ENCODE measurements at places on chromosomes 4 and X. TPM values are rescaled to one million over a fixed set of nuclear protein-coding genes. Genes with fewer than 3 reads are reported as not detected.

NR3C2 gene
- 21.3 TPM for total RNA-seq

DNA sequence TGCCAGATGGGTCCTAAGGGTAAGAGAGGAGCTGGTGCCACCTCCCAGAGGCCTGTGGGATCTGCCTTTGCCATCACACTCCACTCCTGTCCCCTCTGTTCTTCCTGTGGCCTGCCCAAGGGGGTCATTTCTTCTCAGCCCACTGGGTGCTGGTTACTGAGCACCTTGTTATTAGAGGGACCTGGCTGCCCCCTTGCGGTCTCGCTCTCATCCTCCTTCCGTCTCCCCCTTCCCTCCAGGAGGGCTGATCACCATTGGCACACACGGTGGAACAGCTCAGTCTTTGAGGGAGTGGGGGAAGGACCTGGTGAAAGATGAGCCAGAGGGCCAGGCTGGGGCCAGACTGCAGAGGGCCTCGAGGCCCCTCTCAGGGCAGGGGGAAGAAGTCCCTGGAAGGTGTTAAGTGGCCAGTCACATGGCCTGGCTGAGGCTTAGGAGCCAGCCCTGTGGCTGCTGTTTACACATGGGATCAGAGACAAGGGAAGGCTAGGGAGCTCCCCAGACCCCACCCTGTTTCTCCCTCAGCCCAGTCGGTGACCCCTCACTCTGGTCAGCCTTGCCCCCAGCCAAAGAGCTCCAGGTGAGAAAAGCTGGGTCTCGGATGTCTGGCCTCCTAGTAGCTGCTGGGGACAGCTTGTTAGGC, 68.1 kb downstream of the MTMR1 start:
- no peak for DNase-seq

HDX gene
- total RNA-seq, result 2.6 TPM

- DNase-seq, result peak; percentile 60
Measured at GRCh38 chr4:53706422-53707032, 115.2 kb upstream of the LNX1 start.

DNA sequence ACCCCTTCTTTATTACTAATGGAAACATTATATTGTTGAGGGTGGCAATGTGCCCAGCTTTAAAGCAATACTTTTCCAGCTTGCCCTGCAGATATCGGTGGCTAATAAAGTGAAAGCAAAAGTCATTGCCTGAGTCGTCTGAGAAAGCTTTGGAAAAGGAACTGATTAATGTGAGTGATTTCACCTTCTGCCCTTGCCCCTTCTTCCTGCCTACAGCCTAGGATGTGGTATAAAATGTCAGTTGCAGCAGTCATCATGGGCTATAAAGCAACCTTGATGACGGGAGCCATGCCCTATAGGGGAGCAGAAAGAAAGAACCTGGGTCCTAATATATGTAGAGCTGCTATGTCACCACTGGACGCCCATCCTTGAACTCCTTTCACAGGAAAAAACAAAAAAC, 132.4 kb upstream of the USP9X start:
- DNase-seq, result peak; percentile 17

PALLD gene
- not detected for total RNA-seq

- no peak for DNase-seq
Measured at GRCh38 chr4:141962486-141962885, 326.1 kb downstream of the IL15 start.

FAT1 gene
- 0.07 TPM for total RNA-seq

GRCh38 chr4:94126669-94127068, 81.0 kb upstream of the SMARCAD1 start:
- no peak for DNase-seq

GDI1 gene
- total RNA-seq, result 194 TPM

HPGD gene
- total RNA-seq, result not detected

GRCh38 chrX:124280294-124280902, 52.1 kb upstream of the TEX13D start:
- DNase-seq, result no peak

- no peak for DNase-seq
Measured at GRCh38 chr4:118175506-118175905, 141.2 kb downstream of the NDST3 start.

TRIM60 gene
- not detected for total RNA-seq

GRCh38 chr4:174420316-174420715, 102.0 kb downstream of the HPGD start:
- DNase-seq, result no peak

- no peak for DNase-seq
Measured at GRCh38 chr4:60885011-60885410, 315.1 kb upstream of the ADGRL3 start.

DNA sequence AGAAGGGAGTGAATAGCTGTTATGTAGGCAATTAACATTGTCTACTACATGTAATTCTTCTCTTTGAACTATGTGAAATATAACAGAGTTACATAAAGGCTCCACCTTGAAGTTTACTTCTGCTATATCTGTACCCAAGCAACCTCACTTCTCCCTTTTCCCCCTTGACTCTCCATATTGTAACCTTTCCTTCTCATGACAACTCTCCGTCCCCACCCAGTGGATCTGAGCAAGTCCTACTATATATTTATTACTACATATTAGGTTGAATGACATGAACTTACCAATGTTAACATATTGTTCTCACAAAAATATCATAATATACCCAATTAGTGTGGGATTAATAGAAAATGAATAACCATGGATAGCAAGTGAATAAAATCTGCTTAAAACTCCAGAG, 93.2 kb upstream of the ATP8A1 start:
- peak; percentile 60 for DNase-seq

DNA sequence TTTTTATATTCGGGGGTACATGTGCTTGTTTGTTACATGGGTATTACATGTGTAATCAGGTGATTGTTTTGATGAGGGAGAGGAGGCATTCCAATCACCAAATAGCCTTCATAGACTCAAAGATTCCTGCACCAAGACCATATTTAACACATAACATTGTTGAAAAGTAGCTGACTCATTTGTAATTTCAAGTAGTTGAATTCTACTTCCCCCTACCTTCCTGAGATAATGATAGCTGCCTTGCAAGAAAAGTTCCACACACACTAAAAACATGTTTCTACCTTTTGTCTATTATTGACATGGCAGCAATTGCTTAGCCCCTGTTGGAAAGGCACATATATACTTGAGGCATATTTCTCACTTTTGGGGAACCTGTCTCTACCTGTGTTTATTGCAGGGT, 16.1 kb downstream of the PGAM4 start:
- DNase-seq, result no peak

CLTRN gene
- total RNA-seq, result 0.24 TPM

PPP4R3C gene
- not detected for total RNA-seq

DNA sequence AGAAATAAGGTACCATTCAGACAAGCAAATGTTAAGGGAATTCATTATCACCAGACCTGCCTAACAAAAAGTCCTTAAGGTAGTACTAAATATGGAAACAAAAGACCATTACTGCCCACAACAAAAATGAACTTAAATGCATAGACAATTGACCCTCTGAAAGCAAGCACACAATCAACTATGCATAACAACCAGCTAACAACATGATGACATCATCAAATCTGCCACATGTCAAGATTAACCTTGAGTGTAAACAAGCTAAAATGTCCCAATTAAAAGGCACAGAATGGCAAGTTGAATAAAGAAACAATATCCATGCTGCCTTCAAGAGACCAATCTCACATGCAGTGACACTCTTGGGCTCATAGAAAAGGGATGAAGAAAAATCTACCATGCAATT, 160.7 kb upstream of the CPXCR1 start:
- no peak for DNase-seq

DNA sequence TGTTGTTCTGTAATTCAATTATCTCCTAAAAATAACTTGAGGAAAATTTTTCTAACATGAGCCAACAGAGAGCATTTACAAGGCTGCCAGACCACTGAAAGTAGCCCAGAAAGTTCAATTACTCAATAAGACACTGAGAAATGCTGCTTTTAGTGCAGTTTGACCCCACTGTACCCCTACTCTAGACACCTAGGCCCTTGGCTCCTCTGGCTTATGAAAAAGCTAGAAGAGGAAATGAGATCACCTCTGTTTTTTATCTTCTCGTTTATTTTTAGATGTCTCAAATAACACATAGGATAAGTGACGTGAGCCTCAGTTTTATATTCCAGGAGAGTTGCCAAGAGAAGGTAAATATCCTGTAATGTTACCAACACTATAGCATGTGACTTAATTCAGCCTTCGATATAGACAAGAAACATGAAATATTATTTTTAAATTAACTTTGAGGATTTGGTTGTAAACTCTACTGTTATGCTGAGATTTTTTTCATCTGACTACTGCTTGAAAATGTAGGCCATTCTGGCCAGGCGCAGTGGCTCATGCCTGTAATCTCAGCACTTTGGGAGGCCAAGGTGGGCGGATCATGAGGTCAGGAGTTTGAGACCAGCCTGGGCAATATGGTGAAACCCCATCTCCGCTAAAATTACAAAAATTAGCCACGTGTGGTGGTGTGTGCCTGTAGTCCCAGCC, 24.4 kb downstream of the TNIP3 start:
- DNase-seq, result no peak

GRCh38 chr4:101155945-101156344, 191.4 kb downstream of the PPP3CA start:
- no peak for DNase-seq

TLR3 gene
- 0.10 TPM for total RNA-seq

DNA sequence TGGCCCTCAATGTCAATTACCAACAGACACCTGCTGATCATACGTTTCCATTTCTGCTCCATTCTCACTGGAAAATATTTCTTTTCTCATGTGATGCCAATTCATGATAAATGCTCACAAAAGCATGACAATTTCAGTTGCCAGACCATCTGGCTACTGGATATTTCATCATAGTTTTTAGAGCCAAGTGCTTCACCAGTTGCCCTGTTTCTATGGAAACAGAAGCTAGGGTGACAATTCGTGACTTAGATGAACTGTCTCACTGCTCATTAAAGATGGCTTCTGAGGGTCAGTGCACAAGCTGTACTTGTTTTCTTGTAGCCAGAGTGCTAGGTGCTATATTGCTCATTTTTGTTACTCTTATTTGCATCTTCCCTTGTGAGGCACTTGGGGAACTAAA, 184.9 kb downstream of the COMMD8 start:
- no peak for DNase-seq

DNA sequence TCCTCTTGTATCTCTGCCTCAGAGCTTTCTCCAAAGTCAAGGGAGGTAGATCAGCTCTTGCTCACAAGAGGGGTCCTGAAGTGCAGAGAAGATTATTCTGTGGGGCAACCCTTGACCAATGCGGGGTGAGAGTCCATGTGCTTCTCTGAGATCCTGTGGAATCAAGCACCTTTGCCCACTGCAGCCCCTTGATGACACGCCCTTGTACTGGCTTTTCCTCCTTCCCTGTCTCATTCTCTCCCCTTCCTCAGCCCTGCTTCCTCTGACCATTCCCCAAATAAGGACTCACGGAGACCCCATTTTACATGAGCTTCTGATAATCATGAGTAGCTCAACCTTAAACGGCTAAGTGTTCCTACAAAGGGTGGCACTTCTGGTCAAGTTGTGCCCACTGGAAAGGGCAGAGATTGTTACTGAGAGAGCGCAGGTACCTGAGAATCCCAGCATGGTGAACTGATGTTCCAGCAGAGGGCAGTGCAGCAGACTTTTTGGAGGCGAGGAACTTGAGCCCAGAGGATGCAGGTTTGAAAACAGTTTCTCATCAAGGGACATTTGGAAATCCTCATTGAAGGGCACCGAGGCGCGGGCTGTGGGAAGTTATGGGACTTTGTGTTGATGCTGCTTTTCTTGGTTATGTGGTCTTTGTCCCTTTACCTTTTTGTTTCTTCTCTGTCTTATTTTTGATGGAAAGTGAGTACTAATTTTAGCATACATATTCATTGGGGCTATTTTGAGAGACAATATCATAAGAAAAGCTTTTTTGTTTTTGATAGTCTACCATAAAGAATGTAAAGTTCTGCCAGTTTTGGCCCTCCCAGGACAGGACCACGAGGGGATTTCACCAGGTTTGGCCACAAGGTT, 201.3 kb downstream of the RBM46 start:
- peak; percentile 29 for DNase-seq

- DNase-seq, result peak; percentile 79
Measured at GRCh38 chrX:153667956-153668396, 5.6 kb downstream of the PNCK start.

DNA sequence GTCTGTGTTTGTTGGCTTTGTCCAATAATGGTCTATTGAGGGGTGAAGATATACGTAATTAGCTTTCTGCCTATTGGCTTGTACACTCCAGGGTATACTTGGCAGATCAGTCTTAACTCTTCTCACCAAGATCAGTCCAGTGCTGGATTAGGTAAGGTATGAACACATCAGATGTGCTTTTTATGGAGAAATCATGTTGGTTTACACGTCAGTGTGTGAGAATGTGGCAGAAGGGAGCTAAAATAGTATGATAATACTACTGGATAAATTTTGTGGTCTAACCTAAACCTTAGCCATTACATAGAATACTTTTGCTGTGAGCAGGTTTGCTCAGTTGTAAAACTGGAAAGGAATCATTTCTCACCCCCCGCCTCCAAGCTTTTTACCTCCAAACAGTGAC, 4.2 kb downstream of the PDHA1 start:
- DNase-seq, result no peak

DNA sequence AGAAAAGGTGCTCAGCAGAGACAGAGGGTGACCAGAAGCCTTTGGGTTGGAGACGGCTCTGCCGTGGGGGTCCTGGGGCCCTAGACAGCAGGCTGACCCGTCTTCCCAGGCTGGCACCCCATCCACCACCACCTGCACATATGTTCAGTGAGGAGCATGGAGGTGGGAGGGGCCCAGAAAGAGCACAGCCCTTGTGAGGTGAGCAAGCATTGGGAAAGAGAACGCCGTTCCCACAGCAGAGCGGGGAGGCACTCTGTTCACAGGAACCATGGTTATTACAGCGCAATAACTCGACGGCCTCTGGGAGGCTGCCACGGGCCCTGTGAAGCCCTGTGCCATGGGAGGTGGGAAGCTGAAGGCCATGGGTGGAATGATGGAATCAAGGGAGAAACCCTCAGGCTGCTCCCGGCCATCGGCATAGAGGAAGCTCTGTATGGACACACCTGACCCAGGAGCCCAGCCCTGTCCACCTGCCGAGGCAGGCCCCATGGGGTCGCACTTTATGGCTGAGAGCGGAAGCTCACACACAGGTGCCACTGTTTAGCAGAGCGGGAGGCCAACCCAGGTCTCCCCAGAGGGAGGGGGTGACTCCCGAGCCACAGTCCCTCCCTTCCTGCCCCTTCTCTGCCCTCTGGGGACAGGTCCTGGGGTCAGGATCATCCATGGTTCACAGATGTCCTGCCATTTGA, 93.5 kb upstream of the AFAP1 start:
- no peak for DNase-seq

CT45A2 gene
- total RNA-seq, result not detected

- no peak for DNase-seq
Measured at GRCh38 chr4:153232768-153233167, 28.5 kb downstream of the TRIM2 start.

PRDX4 gene
- 10.6 TPM for total RNA-seq

SHOX gene
- not detected for total RNA-seq

All from B cell (primary cell).